IMR-90 (cell line): ENCODE measurements at places on chromosomes 16 and 17. TPM values are rescaled to one million over a fixed set of nuclear protein-coding genes. Genes with fewer than 3 reads are reported as not detected.

DNA sequence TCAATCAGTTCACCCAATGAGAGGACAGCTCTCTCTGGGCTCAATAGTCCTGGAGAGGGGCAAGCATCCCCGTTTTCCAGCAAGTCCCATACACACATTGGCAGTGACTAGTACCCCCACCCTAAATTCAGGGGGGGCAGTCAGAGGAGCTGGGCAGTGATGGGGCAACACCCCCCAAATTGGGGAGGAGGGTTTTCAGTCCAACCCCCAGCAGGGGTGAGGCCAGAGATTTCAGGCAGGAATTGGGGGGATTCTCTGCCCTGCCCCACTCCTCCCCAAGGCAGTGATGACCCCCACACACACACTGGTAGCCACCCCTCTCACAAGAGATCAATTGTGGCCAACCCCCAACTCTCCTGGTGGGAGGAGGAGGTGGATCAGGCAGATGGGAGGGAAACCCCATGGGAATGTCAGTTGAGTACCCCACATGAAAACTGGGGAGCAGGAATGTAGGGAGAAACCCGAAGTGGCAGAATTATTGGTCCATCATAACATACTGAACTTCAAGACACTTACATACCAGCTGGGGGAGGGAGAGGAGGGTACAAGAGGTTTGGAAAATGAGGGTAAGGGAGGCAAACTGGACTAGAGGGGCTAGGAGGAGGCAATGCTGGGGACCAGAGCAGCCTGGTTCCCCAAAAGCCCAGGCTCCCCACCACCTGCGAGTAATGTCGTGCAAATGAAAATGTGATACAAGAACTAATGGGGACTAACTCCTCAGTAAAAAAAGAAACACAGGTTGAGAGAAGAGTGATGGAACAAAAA, 3.1 kb downstream of the VAMP2 start:
- DNase-seq: no peak

GRCh38 chr16:2487903-2488531, 13.1 kb downstream of the TBC1D24 start:
- no peak for DNase-seq

SPNS3 gene
- 0.18 TPM in 1 of 2 replicates, not detected in the other for total RNA-seq

DNA sequence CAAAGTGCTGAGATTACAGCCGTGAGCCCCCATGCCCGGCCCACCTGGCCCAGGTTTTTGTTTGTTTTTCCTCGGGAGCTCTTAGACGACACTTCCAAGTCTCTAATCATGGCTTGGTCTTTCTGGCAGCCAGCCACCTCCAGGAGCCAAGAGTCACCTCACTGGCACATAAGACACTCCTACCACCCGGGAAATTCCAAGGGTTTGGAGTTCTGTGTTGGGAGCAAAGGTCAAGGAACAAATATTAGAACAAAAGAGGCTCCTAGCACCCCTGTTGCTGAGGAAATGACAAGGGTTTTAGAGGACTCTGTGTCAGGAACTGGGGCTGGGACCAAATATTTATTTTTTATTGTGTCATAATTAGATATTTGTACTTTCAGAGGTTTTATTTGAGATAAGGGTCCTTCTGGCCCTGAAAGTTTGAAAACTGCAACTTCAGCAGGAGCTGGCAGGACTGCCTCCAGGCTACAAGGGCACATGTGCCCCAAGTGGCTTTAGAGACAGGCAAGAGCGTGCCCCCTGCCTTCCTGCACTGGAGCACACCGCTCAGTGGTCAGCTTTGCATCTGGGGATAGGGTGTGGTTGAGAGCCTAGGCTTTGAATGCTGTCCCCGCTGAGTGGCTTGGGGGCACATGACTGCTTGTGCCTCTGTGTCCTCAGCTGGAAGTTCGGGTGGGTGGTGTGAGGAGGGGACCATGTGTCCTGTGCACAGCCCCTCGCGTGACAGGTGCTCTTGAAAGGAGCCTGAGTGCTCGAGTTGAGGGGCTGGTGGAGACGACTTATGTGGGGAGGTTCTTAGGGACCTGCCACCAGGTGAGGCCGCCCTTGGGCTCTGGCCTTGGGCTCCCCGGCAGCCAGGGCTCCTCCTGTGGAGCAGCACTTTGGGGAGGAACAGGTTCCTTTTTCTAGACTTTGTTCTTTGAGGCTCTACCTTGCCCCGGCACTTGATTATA, 29.7 kb downstream of the MGRN1 start:
- no peak for DNase-seq

EFNB3 gene
- 0.54 and 0.56 TPM in 2 replicates for total RNA-seq

DNA sequence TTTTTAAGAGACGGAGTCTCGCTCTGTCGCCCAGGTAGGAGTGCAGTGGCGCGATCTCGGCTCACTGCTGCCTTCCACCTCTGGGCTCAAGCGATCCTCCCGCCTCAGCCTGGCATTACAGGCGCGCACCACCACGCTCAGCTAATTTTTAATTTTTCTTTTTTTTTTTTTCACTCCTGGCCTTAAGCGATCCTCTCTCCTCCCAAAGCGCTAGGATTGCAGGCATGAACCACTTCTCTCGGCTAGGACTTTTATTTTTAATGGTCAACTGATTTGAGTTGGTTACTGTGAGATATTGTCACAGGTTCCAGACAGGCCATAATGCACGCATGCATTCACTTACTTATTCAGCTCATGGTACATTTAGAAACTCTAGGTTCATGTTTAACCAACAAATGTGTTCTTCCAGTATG, 888 bp downstream of the PIGW start:
- DNase-seq: no peak

DNA sequence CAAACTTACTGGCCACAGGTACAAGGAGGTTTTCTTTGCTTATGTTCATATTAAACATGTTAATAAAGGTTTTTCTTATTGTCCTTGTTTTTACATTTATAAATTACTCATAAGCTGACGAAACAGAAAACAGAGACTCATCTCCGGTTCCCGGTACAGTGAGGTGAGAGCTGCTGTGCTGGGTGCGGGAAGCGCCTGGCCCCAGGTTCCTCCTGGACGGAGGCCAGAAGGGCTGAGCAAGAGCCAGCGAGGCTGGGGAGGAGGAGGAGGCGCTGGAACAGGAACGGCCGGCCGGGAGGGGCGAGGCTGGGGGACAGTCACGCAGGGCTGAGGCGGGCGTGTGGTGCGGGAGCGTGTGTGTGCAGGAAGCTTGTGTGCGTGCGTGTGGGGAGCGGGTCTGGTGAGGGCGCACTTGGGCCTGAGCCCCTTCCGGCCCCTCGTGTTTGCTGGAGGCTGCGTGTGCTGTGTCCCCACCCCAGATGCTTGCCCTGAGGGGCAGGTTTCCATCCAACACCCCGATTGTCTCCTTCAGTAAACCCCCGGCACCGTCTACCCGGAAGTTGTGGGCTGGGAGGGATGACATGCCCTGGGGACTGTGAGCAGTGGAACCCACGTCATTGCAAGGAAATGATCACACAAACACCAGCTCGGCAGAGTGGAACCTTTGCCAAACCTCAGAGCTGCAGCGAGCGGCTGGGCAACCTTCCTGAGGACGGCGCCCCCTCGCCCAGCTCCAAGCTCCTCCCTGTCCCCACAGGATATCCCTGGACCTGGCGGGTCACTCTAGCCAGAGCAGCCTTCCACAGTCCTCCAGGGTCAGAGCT, 19.5 kb downstream of the CD7 start:
- DNase-seq: peak; percentile 96

GRCh38 chr17:44581868-44582267, 24.6 kb downstream of the FZD2 start:
- no peak for DNase-seq

- no peak for DNase-seq
Measured at GRCh38 chr17:12918142-12918541, 99.7 kb downstream of the ELAC2 start.

- DNase-seq: peak; percentile 59
Measured at GRCh38 chr17:12789481-12790248, at the start of gene ARHGAP44. Gene ARHGAP44, plus strand, starts transcription at chr17:12789498. Its CDS starts 341 bp downstream, at chr17:12789839.

DNA sequence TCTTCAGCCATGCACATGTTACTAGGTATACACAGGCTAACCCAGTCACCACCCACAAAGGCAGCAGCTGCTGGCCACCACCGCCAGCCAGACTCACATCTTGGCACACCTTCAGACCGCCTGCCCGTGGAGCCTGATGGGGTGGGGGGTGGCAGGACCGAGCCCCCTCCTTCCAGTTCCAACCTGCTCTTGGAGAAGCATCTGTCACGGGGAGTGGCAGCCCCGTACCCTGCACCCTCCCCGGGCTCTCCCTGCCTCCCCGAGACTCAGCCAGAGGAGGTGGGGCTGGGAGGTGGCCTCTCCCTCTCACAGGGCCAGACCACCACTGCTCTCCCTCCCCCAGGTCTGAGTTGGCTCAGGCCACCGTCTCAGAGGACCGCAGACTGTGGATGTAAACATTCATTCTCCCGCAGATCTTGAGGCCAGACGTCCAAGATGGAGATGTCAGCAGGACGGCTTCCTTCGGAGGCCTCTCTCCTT, 11.3 kb upstream of the RBFOX3 start:
- no peak for DNase-seq

GJC1 gene
- total RNA-seq: 53.3 and 69.7 TPM in 2 replicates

DNA sequence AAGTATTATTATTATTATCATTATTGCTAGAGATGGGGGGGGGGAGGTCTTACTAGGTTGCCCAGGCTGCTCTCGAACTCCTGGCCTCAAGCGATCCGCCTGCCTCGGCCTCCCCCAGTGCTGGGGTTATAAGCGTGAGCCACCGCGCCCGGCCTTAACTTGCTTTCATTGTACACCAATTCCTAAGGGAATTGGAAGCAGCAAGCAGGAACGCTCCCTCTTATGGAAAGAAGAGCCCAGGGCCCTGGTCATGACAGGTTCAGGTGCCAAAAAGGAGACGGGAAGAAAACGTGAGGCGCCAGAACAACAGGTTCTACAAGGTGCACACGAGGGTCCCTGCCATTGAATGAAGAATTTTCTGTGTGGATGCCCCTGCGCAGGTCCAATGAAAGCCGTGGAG, 540 bp upstream of the RPL38 start:
- DNase-seq: no peak

DNA sequence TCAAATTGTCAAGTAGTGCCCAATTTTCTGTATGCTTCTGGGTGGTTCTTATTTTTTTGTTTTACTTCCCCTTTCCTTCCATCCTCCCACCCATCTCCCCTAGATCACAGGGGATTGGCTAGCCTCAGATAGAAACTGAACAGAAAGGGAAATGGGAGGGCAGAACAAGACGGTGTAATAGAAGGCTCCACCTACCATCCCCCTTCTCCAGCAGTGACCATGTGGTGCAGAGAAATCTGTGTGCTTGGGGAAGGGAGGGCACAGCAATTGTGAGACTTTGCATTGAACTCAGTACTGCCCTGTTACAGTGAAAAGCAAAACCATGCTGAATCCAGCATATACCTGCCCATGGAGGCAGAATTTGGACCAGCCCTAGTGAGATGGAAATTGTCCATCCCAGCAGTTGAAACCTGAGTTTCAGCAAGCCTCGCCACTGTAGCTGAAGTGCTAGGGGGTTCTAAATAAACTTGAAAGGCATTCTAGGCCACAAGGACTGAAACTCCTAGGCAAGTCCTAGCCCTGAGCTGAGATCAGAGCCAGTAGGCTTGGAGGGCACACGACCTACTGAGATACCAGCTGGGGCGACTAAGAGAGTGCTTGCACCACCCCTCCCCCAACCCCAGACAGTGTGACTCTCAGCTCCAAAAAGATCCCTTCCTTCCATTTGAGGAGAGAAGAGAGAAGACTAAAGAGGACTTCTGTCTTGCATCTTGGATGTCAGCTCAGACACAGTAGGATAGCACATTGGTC, 5.2 kb downstream of the SLFN11 start:
- DNase-seq: peak; percentile 22

ST6GALNAC2 gene
- total RNA-seq: not detected in 2 replicates

CDH11 gene
- total RNA-seq: 395 and 601 TPM in 2 replicates

- DNase-seq: no peak
Measured at GRCh38 chr17:4345581-4346252, 20.8 kb downstream of the UBE2G1 start.

GRCh38 chr16:30660424-30661261, 2.4 kb downstream of the FBRS start:
- peak; percentile 58 for DNase-seq

DNA sequence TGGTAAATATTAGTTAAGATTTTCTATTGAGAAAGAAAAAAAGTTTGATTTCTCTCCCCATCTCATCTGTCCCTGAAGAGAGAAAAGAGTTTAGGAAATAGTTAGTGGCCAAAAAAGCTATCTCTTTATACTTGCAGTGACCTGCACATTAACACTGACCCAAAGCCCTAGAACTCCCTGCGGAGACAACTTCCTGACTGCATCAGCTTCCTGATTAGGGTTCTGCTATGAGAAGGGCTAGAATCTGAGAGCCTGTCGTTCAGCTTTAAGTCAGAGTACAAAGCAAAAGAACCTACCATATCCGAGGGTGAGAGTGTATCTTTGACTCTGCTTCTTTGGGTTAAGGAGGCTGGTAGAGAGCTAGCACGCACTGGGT, 24.7 kb downstream of the LIMD2 start:
- no peak for DNase-seq

LUC7L3 gene
- total RNA-seq: 17.7 and 20.0 TPM in 2 replicates
